Hematopoietic multipotent progenitor cell (in vitro differentiated cells): ENCODE measurements at places on chromosomes 6 and 20. TPM values are rescaled to one million over a fixed set of nuclear protein-coding genes. Genes with fewer than 3 reads are reported as not detected.

DNA sequence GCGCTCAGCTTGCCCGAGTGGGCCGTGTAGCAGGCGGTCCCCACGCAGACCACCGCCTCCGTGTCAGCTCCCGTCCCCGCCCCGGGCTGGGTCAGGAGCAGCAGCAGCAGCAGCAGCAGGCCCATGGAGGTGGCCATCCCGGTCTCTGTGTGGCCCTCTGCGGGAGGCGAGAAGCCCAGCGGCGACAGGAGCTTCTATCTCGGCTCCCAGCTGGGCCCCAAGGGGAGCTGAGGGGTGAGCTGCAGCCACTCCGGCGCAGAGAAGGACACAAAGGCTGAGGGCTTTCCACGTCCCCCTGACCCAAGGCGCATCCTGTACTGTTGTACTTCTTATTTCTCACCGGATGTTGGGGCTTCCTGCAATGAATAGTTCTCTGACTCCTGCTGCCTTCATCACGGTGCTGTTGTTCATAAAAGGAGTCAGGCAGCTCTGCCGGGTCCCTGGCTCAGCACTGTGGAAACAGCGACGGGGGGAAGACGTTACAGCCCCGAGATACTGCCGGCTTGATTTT, at the start of gene CD93:
Gene CD93 (minus strand): TSS at position 269 of the 511 bp plus-strand sequence. CDS start 132 bp downstream, at position 137.
- DNase-seq: peak; percentile 63

DNA sequence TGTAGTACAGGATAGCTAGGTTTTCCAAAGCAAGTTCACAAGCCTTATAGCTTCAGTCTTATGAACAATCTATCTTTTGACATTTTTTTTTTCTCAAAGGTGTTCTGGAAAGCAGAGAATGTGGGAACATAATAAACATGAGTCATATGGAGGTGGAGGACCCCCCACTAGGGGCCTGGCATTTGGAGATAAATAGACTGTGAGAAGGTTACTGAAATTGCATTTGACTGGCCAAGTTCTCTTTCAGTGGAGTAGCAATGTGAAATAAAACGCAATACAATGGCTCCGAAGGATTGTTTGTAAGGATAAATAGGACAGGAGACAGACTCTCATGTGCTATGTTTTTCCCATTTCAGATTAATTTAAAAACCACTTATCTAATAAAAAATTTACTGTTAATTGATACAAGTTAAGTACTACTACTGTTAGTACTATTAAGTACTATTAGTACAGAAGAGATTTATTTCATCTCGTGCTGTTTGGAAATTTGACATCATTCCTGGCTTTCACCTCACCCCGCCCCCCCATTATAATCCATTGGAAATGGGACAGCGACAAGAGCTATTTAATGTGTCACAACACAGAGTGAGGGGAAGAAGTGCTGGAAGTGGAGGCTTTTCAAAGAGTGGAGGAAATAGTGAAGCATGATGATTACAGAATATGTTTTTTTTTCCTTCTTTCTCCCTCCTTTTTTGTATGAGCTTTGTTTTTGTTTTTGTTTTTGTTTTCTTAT, 122.6 kb upstream of the ID4 start:
- DNase-seq: no peak

Gene CST5
- not detected for total RNA-seq

Gene LRRN4
- under 0.01 TPM for total RNA-seq

- DNase-seq: no peak
Measured at GRCh38 chr20:41050361-41051008, 21.9 kb downstream of the TOP1 start.

GRCh38 chr6:130293800-130294199, 71.0 kb upstream of the SAMD3 start:
- peak; percentile 23 for DNase-seq

GRCh38 chr6:87935196-87935595, 112.4 kb upstream of the SPACA1 start:
- no peak for DNase-seq

- no peak for DNase-seq
Measured at GRCh38 chr6:156699017-156699421, 78.2 kb upstream of the ARID1B start.

Gene LINC00237
- not detected for total RNA-seq

Gene BFSP1
- total RNA-seq: 0.54 TPM

DNA sequence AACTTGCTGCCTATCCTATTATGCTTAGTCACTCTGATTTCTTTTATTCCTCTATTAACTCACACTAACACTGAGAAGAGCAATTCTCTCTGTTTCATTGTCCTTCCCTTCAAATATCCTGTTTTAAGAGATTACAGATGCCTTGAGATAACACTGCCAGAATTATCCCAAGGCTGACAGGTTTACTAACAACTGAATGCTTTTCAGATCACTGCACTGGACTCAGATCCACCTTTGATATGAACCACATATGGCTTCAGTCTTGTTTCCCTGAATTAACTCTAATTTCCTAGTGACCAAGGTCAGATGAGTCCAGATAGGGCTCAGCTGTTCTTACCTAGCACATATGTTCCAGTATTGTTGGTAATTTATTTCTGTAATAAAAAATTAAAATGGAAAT, 633.1 kb downstream of the GRIK2 start:
- DNase-seq: no peak

GRCh38 chr6:4225161-4225872, 89.9 kb upstream of the ECI2 start:
- DNase-seq: no peak

Gene THEMIS
- total RNA-seq: under 0.01 TPM

Gene RIPOR2
- total RNA-seq: 55.5 TPM

- DNase-seq: no peak
Measured at GRCh38 chr6:155411154-155412052, 44.2 kb downstream of the NOX3 start.

Gene RPRD1B
- 14.5 TPM for total RNA-seq
